ENCODE measurements at places on chromosomes 1 and 21.

- DNase-seq, result no peak
Measured at GRCh38 chr1:37031429-37031828, 2.9 kb downstream of the GRIK3 start.

GRCh38 chr1:25794325-25794724 is 5.7 kb upstream of the SELENON start:
- no peak for DNase-seq

- DNase-seq, result peak; percentile 62
Measured at GRCh38 chr21:38126666-38127303, 130.0 kb upstream of the KCNJ15 start.

DNA sequence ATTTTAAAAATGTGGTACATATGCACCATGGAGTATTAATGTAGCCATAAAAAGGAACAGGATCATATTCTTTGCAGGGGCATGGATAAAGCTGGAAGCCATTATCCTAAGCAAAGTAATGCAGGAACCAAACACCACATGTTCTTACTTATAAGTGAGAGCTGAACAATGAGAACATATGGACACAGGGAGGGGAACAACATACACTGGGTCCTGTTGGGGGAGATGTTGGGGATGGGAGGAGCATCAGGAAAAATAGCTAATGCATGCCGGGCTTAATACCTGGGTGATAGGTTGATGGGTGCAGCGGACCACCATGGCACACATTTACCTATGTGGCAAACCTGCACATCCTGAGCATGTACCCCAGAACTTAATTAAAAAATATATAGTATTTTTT is 352.5 kb upstream of the KAZN start:
- no peak for DNase-seq

DNA sequence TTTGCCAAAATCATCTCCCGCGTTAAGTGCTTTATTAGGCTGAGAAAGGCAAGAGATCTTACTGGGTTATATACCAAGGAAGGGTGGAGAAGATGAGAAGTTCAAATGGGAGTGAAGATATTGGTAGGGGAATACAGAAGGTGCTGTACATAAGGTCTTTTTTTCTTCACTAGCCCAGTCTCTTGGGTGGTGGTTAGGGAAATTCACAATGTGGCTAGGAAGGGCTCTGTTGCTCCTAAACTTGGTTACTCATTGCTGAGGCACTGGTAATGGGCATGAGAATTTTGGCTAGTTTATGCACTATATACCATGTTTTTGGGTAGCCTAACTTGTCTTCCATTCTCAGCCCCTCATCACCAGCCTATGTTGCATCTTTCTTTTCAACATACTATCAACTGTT is 50.6 kb downstream of the LHX4 start:
- no peak for DNase-seq

- DNase-seq, result no peak
Measured at GRCh38 chr1:240827786-240828185, 215.8 kb upstream of the GREM2 start.

DNA sequence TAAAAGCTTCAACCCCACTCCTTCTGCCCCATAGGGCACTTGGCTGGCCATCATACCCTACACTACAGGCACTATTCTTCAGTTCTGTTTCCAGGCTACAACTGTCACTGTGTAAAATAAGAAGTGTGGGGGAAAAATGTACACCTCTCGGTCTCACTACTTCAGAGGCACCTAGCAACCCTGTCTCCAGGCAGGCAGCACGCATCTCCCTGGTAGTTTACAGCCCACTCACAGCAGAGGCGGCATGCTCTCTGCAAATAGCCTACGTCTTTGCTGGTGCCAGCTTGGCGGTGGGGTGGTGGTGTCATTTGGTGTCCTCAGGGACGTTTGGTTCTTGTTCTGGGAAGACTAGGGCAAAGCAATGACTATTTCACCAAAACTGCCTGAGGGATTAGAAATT is 48.2 kb upstream of the BTG3 start:
- no peak for DNase-seq

DNA sequence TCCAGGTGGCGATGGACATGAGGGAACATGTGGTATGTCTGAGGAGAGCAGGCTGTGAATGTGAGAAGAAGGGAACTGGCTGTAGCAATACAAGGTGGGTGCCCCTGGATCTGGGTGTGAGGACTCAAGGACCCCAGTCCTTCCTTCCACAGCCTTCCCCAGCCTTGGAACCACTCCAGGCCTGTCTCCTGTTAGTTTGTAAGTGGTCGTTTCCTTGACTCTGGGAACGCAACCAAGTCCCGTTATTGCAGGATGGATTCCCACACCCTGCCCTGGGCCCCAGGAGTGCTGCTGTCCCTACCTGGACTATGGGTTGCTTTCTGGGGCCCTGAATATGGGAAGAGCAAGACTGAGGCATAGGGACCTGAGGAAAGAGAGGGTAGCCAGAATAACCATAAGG is 47.2 kb upstream of the VANGL1 start:
- no peak for DNase-seq

GRCh38 chr1:212281590-212281989 is 3.6 kb upstream of the PPP2R5A start:
- no peak for DNase-seq

DNA sequence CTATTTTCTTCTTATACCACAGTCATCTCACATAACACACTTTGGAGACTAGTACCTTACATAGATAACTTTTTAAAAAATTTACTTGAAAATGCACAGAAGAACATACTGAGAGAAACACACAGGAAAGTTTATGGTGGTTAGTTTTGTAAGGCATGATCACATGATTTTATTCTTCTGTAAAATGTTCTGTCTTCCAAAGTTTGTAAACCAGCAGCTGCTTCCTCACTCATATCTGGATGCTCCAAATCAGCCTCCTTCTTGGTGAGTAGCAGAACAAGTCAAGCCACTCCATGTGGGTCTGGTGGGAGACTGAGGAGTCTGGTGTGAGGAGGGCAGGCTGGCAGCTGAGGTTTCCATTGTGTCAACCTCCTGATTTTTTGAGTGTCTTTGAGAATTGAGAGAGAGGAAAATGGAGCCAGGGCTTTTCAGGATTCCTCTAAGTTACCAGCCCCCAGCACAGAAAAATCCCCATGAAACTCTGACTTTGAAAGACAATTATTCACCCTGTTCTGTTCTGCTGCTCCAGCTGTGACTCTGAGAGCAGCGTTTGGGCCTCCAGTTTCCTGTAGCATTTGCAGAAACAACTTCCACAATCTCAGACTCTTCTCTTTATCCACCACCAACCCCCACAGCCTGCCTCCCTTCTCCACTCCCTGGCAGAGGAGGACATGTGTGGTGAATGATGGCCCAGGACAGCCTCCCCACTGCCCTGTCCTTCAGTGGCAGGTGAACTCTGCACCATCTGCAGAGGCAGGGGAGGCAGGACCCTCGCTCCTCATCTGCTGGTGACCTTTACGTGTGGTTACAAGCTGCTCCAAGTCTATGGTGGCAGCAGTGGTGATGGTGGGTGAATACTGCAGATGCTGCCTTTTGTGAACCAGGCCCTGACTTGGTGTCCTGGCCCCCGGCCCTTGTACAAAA is 82.3 kb downstream of the FCRL5 start:
- no peak for DNase-seq

- DNase-seq, result peak; percentile 10
Measured at GRCh38 chr1:3186526-3186921, 117.5 kb downstream of the PRDM16 start.

DNA sequence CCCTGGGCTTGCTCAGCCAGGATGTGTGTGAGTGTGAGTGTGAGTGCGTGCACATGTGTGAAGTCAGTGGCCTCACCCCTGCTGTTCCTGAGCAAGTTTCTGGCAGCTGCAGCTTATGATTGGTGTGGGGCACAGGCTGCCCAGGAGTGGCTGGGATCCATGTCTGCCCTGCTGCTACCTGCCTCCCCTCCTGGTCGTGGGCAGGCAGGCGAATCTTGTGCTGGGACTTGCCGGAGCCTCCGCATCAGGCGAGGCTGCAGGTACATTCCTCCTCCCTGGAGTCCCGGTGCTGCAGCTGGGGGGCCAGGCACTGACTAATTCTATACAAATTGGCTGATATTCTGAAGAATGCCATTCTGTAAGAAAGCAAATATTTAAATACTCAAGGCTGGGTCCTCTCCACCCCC is 85.6 kb upstream of the WNT4 start:
- no peak for DNase-seq

DNA sequence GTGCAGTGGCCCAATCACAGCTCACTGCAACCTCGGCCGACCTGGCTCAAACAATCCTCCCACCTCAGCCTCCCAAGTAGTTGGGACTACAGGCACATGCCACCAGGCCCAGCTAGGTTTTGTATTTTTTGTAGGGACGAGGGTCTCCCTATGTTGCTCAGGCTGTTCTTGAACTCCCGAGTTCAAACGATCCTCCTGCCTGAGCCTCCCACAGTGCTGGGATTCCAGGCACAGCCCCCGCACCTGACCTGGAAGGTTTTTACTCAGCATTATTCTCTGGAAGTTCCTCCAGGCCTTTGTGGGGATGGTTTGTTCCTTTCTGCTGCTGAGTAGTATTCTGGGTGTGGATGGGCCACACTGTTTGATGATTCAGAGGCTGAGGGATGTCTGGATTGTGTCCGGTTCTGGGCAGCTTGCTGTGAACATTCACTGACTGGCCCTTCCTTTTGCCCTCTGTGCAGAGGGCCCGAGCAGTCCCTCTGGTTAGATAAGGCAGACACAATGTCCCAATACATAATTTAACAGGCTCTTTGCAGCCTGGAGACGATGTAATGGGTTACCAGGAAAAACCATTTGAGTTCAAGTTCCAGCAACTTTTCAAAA is 6.0 kb upstream of the TRAPPC10 start:
- no peak for DNase-seq

Measured in NCI-H774 (cell line).